ENCODE measurements at places on chromosomes 2 and 18. TPM values are rescaled to one million over a fixed set of nuclear protein-coding genes. Genes with fewer than 3 reads are reported as not detected.

The AQP12A gene
- total RNA-seq: not detected

The EGR4 gene
- not detected for total RNA-seq

The LOXHD1 gene
- total RNA-seq: 0.05 TPM

The TUBA4A gene
- 23.0 TPM for total RNA-seq

The C1QL2 gene
- total RNA-seq: not detected

The IL1F10 gene
- not detected for total RNA-seq

The MYCN gene
- 19.6 TPM for total RNA-seq
